Omental fat pad (tissue), 4 donors: ENCODE measurements at places on chromosomes 3 and 15. TPM values are rescaled to one million over a fixed set of nuclear protein-coding genes. Genes with fewer than 3 reads are reported as not detected.

The ARL6IP5 gene
- 189 TPM for total RNA-seq

The THSD4 gene
- 2.7 TPM for total RNA-seq

The DENND6A gene
- 21.1 TPM for total RNA-seq

The FRMD4B gene
- total RNA-seq = 39.5 TPM

The ARPP21 gene
- not detected for total RNA-seq
